Lower lobe of right lung (tissue), 2 donors: ENCODE measurements at places on chromosomes 2 and 18. TPM values are rescaled to one million over a fixed set of nuclear protein-coding genes. Genes with fewer than 3 reads are reported as not detected.
A peak's percentile ranks its signal among the peaks of the same experiment; 100 is the strongest.

- H3K4me1 ChIP-seq, result peaks cover 46% of the 10 kb centered on the region
- H3K27me3 ChIP-seq, result no peaks in the 10 kb centered on the region
- no peak overlapping the region for H3K27ac ChIP-seq
- DNase-seq, result no peak
- H3K4me3 ChIP-seq, result no peak overlapping the region
- H3K36me3 ChIP-seq, result peaks cover 78% of the 10 kb centered on the region
These were observed 21.9 kb downstream of the FOSL2 start for GRCh38 chr2:28414583-28414982.

GRCh38 chr18:3061581-3062312 is 48.8 kb upstream of the LPIN2 start:
- H3K4me1 ChIP-seq, result peaks cover 37% of the 10 kb centered on the region
- no peaks in the 10 kb centered on the region for H3K27me3 ChIP-seq
- H3K36me3 ChIP-seq, result no peaks in the 10 kb centered on the region

- H3K4me3 ChIP-seq, result no peak overlapping the region
- H3K4me1 ChIP-seq, result no peaks in the 10 kb centered on the region
- no peak for DNase-seq
- no peaks in the 10 kb centered on the region for H3K36me3 ChIP-seq
- H3K27ac ChIP-seq, result no peak overlapping the region
These were observed 28.2 kb upstream of the ATG16L1 start for GRCh38 chr2:233223059-233223894.

GRCh38 chr2:98419977-98420725 is 24.5 kb upstream of the INPP4A start:
- no peaks in the 10 kb centered on the region for H3K27me3 ChIP-seq
- H3K27ac ChIP-seq, result no peak overlapping the region
- no peak for DNase-seq
- H3K36me3 ChIP-seq, result no peaks in the 10 kb centered on the region
- no peaks in the 10 kb centered on the region for H3K4me1 ChIP-seq

DNA sequence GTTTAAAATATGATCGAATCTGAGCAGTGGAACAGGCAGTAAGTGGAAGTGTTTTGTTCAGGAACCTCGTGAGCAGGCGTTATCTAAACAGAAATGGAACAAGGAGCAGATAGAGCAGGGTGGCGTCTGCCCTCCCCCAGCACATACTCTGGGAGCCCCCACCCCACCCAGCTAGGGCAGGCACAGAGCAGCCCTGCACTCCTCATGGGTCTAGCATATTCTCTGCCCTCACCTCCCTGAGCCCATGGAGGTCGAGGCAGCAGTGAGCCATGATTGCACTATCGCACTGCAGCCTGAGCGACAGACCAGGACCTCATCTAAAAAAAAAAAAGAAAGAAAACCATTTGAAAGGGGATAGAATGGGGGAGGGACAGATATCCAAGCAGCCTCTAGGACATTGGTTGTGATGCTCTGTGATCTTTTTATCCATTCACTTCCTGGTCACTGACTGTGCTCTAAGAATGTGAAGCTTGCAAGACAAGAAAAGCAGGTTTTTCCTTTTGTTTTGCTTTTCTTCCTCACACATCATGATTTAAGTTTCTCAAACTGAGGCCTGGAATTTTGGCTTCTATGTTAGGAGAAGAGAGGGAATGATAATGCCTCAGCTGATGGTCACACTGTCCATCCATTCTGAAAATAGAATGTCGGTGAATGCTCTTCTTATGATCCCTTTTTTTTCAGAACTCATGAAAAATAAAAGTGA is 3.1 kb downstream of the MLPH start:
- peaks cover 16% of the 10 kb centered on the region for H3K36me3 ChIP-seq
- peaks cover 5% of the 10 kb centered on the region for H3K4me1 ChIP-seq
- H3K4me3 ChIP-seq, result peak overlapping the region; percentile 69
- no peak for DNase-seq

- H3K27ac ChIP-seq, result no peak overlapping the region
- H3K4me1 ChIP-seq, result no peaks in the 10 kb centered on the region
- no peak for DNase-seq
- no peaks in the 10 kb centered on the region for H3K27me3 ChIP-seq
These were observed 68.8 kb upstream of the KCTD1 start for GRCh38 chr18:26617151-26617554.

- H3K4me3 ChIP-seq, result no peak overlapping the region
- H3K36me3 ChIP-seq, result peaks cover 3% of the 10 kb centered on the region
- H3K27me3 ChIP-seq, result no peaks in the 10 kb centered on the region
- no peak for DNase-seq
- peaks cover 25% of the 10 kb centered on the region for H3K4me1 ChIP-seq
These were observed 98.2 kb downstream of the TANC1 start for GRCh38 chr2:159066541-159067156.

GRCh38 chr2:218583983-218584850 is 15.6 kb downstream of the CNOT9 start:
- H3K27me3 ChIP-seq, result no peaks in the 10 kb centered on the region
- H3K36me3 ChIP-seq, result peaks cover 85% of the 10 kb centered on the region
- no peak overlapping the region for H3K4me3 ChIP-seq
- H3K4me1 ChIP-seq, result no peaks in the 10 kb centered on the region
- DNase-seq, result no peak
- H3K27ac ChIP-seq, result no peak overlapping the region

GRCh38 chr18:74497778-74498177 is 1.6 kb downstream of the CNDP2 start:
- no peaks in the 10 kb centered on the region for H3K27me3 ChIP-seq
- H3K4me3 ChIP-seq, result no peak overlapping the region
- no peak for DNase-seq
- H3K36me3 ChIP-seq, result peaks cover 20% of the 10 kb centered on the region
- peaks cover 50% of the 10 kb centered on the region for H3K4me1 ChIP-seq

GRCh38 chr2:223041527-223042109 is 10.4 kb upstream of the KCNE4 start:
- H3K4me3 ChIP-seq, result no peak overlapping the region
- H3K27me3 ChIP-seq, result no peaks in the 10 kb centered on the region
- H3K27ac ChIP-seq, result no peak overlapping the region
- H3K36me3 ChIP-seq, result no peaks in the 10 kb centered on the region
- peak; percentile 51 for DNase-seq

DNA sequence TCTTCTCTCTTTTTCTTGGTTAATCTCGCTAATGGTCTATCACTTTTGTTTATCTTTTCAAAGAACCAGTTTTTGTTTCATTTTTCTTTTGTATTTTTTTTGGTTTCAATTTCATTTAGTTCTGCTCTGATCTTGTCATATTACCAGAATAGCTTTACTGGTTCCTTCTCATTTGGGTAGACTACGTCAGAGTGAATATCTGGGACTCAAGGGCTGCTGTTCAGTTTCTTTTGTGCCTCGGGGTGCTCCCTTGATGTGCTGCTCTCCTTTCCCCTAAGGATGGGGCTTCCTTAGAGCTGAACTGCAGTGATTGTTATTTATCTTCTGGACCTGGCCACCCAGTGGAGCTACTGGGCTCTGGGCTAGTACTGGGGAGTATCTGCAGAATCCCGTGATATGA is 29.4 kb upstream of the IL1RN start:
- H3K27ac ChIP-seq, result no peak overlapping the region
- no peaks in the 10 kb centered on the region for H3K36me3 ChIP-seq
- no peak for DNase-seq
- no peaks in the 10 kb centered on the region for H3K4me1 ChIP-seq
- no peak overlapping the region for H3K4me3 ChIP-seq

DNA sequence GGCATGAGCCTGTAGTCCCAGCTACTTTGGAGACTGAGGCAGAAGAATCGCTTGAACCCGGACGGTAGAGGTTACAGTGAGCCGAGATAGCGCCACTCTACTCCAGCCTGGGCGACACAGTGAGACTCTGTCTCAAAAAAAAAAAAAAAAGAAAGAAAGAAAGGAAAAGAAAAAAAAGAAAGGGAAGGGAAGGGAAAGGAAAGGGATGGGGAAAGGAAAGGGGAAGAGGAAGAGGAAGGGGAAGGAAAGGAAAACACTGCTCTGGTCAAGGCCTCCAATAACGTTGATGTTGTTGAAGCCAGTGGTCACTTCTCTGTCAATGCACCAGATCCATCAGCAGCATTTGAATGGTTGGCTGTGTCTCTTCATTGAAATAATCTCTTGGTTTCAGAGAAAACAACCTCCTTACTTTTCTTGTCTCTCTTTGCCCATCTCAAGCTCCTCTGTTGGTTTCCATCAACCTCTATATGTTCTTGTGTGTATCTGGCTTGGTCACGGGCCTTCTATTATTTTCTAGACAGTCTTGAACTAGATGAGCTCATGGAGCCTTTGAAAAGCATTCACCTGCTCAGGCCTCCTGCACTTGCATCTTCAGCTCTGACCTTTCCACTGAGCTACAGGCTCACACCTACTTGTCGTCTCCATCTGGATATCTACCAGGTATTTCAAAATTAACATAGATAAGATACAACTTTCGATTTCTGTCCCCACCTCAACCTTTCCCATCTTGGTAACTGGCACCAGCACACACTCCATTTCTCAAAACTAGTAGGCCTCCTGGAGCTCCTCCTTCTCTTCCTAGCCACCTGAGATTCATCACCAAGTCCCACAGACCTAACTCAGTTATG is 69.4 kb upstream of the LAPTM4A start:
- no peak overlapping the region for H3K4me3 ChIP-seq
- no peak overlapping the region for H3K27ac ChIP-seq
- no peaks in the 10 kb centered on the region for H3K36me3 ChIP-seq
- DNase-seq, result no peak

DNA sequence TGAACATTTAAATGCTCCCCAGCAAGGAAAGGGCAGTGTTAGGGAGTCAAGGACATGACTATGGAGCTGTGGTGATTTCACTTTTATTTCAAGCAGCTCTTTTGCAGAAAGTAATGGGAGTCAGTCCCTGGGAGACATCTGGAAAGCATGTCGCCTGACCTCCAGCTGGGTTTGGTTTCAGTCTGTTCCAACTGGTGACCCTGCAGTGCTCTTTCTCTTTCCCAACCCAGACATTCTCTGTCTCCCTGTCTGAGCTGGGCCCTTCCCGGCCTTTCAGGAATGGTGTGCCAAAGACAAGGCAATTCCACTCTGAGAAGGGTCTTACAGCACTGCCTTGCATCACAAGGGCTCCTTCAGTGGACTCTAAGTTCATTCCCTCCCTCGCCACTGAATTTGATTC is 323.2 kb downstream of the OSR1 start:
- no peak overlapping the region for H3K4me3 ChIP-seq
- peaks cover 6% of the 10 kb centered on the region for H3K4me1 ChIP-seq

- no peaks in the 10 kb centered on the region for H3K36me3 ChIP-seq
- no peak for DNase-seq
- no peak overlapping the region for H3K4me3 ChIP-seq
- H3K27ac ChIP-seq, result no peak overlapping the region
These were observed 9.0 kb downstream of the EPB41L3 start for GRCh38 chr18:5534845-5535244.

DNA sequence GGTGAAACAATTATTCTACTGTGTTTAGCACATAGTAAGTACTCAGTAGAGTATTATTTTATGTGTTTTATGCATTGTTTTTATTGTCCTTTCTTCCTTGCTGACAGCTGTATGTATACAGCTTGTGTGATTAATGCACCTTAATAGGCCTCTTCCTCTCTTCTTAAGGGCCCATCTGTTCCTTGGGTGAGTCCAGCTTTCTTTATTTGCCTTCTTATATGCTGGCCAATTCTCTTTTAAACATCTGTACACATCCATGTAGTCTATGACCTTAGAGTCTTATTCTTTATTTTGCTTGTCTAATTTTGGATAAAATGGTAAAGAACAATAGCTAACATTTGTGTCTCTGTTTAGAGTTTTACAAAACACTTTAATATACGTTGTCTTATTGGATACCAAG is 333.7 kb upstream of the MEIS1 start:
- no peaks in the 10 kb centered on the region for H3K27me3 ChIP-seq
- no peak overlapping the region for H3K27ac ChIP-seq
- no peak overlapping the region for H3K4me3 ChIP-seq
- H3K36me3 ChIP-seq, result no peaks in the 10 kb centered on the region
- no peaks in the 10 kb centered on the region for H3K4me1 ChIP-seq

DNA sequence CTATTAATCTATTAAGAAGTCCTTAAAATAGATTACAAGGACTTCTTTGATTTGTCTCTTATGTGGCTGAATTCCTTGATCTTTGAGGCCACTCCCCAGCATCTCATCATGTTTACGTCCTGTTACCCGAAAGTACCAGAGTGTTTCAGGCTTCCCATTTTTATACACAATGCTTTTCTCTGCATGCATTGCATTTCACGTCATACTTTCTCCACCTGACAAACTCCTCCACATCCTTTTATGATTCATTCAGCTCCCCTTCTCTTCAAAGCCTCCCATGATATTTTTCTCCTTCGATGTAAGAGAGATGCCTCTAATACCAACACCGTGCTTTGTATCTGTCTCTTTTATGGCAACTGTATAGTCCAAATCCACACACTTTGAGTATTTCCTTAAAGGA is 379.0 kb upstream of the CRIM1 start:
- H3K4me3 ChIP-seq, result no peak overlapping the region
- no peaks in the 10 kb centered on the region for H3K27me3 ChIP-seq
- no peak overlapping the region for H3K27ac ChIP-seq

GRCh38 chr2:3899536-3900155 is 196.3 kb downstream of the DCDC2C start:
- DNase-seq, result no peak
- H3K27ac ChIP-seq, result no peak overlapping the region
- no peaks in the 10 kb centered on the region for H3K27me3 ChIP-seq
- no peak overlapping the region for H3K4me3 ChIP-seq
- H3K4me1 ChIP-seq, result no peaks in the 10 kb centered on the region

GRCh38 chr2:235789552-235789951 is 295.7 kb downstream of the AGAP1 start:
- peaks cover 3% of the 10 kb centered on the region for H3K36me3 ChIP-seq
- H3K4me3 ChIP-seq, result no peak overlapping the region
- DNase-seq, result no peak
- no peaks in the 10 kb centered on the region for H3K4me1 ChIP-seq

DNA sequence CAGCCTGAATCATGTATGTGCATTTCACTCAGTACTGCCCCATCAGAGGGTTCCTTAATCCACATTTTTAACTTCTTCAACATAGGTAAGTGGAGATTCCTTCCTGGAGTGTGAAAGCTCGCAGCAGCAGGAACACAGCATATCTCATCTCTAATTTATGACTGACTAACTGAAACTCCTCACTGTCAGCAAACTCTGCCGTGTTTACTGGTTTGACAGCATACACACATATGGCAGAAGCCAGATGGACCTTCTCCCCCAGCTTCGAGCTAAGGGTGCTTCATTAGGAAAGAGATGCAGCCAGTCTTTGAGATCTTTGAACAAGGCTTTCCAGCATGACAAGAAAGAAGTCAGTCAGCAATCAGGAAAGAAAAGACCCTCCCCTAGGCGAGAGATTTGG is 200.3 kb upstream of the ACVR2A start:
- no peaks in the 10 kb centered on the region for H3K4me1 ChIP-seq
- H3K27ac ChIP-seq, result no peak overlapping the region
- H3K36me3 ChIP-seq, result no peaks in the 10 kb centered on the region
- no peak overlapping the region for H3K4me3 ChIP-seq
- no peaks in the 10 kb centered on the region for H3K27me3 ChIP-seq

The IL18RAP gene
- total RNA-seq, result 6.8 TPM

The TRIM43 gene
- total RNA-seq, result not detected

The CYTIP gene
- total RNA-seq, result 40.5 TPM

The UGT1A9 gene
- not detected for total RNA-seq

The DNAJC10 gene
- total RNA-seq, result 76.2 TPM

The ECEL1 gene
- 1.0 TPM for total RNA-seq

The LYG2 gene
- not detected for total RNA-seq

The NYAP2 gene
- 1.1 TPM for total RNA-seq
